Muscle of back (tissue), 13 donors: ENCODE measurements at places on chromosomes 2 and 18. TPM values are rescaled to one million over a fixed set of nuclear protein-coding genes. Genes with fewer than 3 reads are reported as not detected.

Gene GATA6
- polyA plus RNA-seq, result 1.4 TPM

Gene MTA3
- polyA plus RNA-seq, result 33.3 TPM

Gene PTRHD1
- 45.5 TPM for polyA plus RNA-seq

Gene MYO5B
- 1.1 TPM for polyA plus RNA-seq

Gene ACKR3
- 23.7 TPM for polyA plus RNA-seq

Gene SERPINB12
- 0.90 TPM for polyA plus RNA-seq

Gene SP140
- 1.9 TPM for polyA plus RNA-seq

Gene SIX3
- not detected for polyA plus RNA-seq

Gene RPL31
- polyA plus RNA-seq, result 3,258 TPM

Gene PSMD14
- polyA plus RNA-seq, result 45.9 TPM

Gene M1AP
- polyA plus RNA-seq, result 0.33 TPM

Gene YPEL5
- polyA plus RNA-seq, result 46.3 TPM

Gene MFSD2B
- 2.8 TPM for polyA plus RNA-seq

Gene HOXD12
- not detected for polyA plus RNA-seq

Gene C1GALT1C1L
- 1.3 TPM for polyA plus RNA-seq

Gene GREB1L
- polyA plus RNA-seq, result 6.6 TPM

Gene TUBA3D
- polyA plus RNA-seq, result 0.87 TPM

Gene FBXO36
- polyA plus RNA-seq, result 3.0 TPM

Gene KIAA2012
- polyA plus RNA-seq, result 0.13 TPM

Gene ACTR3
- polyA plus RNA-seq, result 107 TPM

Gene NTSR2
- not detected for polyA plus RNA-seq

Gene GALR1
- 0.05 TPM for polyA plus RNA-seq

Gene SERPINB4
- not detected for polyA plus RNA-seq

Gene ASTL
- polyA plus RNA-seq, result not detected

Gene INHBB
- 1.4 TPM for polyA plus RNA-seq

Gene ST6GAL2
- polyA plus RNA-seq, result 1.3 TPM
